NCI-H1105 treated with DMSO at 0.1 percent for 48 hours (cell line): ENCODE measurements at places on chromosomes 5 and 9.

DNA sequence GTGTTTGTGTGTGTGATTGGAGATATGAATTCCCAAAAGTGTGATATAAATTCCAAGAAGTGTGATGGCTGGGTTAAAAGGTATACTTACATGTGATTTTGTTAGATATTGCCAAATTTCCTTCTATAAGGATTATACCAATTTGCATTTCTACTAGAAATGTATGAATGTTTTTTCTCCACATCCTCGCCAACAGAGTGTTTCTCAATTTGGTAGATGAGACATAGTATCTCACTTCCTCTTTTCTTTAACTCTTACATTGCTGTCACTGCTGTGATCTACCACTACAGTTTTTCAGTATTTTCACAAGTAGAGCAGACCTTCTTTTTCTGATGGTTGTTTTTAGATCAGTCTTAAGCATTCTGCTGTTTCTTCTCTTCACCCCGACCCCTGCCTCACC, 111.3 kb downstream of the FER start:
- DNase-seq = no peak

DNA sequence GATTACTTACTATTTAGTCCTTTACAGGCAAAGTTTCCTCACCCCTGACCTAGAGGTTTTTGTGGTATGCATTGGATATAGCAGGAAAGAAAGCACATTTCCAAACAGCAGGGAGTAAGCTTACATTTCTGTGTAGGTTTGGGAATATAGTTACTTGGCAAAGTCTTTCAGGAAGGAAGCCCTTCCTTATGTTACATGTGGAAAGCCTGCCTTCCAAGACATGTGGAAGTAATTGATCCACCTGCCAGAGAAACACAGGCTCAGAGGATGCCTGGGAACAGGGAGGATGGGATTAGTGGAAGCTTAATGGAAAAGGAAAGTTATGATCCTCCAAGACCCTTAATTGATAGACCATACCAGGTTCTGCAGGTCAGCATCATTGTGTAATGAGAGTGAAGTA, 87.3 kb upstream of the PPP1R2B start:
- DNase-seq = no peak

GRCh38 chr5:75509546-75509945, 1.9 kb downstream of the CERT1 start:
- DNase-seq = no peak

DNA sequence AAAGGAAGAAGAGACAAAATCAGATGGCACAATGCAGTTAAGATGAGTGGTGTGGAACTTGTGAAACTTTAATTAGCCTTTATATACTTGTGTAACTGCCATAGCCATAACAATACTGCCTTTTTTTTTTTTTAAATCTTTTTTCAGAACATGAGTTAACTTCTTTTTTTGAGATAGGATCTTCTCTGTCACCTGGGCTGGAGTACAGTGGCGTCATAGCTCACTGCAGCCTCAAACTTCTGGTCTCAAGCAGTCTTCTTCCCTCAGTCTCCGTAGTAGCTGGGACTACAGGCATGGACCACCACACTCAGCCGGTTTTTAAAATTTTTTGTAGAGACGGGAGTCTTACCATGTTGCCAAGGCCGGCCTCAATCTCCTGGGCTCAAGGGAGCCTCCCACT, 37.2 kb downstream of the GPBP1 start:
- no peak for DNase-seq

GRCh38 chr5:126445502-126446174, 22.4 kb downstream of the GRAMD2B start:
- DNase-seq = no peak

DNA sequence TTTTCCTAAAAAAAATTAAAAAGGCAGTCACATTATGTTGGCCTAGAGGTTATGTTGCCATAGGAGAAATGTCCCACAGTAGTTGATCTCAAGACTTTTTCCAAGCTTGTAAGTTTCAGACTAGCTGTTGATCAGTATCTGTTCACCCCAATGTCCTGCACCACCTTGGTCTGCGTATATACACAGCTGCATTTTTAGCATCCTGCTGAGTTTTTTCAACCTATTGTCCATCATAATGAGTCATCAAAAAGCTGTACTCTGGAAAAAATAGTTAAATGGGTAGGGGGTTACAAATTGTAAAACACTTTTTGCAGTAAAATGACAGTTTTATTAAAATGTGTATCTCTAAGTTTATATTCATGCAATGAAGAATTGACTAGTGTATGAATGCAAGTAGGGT, 53.2 kb upstream of the TMEM171 start:
- DNase-seq = no peak

- DNase-seq = no peak
Observed at GRCh38 chr5:91219091-91219802, 163.9 kb downstream of the ARRDC3 start.

DNA sequence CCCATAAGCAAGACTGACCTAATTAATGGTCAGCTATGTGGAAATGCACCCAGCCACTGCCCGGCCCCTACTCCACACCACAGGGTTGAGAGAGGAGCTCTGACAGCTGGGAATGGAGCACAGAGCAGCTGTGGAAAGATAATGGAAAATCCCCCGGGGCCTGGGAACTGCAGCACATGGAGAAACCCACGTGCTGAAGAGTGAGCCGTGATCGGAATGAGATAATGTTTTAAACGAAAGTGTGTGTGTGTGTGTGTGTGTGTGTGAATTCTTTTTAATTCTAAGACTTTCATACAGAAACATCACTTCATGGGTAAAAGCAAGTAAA, 13.1 kb upstream of the SLC12A7 start:
- no peak for DNase-seq

GRCh38 chr9:134307674-134308638, 18.3 kb upstream of the RXRA start:
- DNase-seq = no peak

DNA sequence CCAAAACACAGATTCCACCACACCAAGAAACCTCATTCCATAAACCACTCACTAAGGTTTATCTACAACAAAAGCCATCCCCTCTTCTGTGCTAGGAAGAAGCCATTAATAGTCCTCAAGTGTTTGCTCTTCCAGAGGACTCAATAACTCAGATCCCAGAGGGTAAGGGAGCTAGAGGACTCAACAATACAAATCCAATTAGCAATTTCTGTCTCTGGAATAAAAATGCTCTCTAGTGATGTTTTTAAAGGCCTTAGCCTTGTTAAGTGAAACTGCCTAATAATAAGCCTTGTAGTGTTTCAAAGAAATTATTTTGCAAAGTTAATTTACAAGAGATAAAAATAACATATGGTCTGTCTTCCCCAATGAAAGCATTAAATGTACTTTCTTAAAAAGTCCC, 942.4 kb downstream of the CDH12 start:
- peak; percentile 89 for DNase-seq

DNA sequence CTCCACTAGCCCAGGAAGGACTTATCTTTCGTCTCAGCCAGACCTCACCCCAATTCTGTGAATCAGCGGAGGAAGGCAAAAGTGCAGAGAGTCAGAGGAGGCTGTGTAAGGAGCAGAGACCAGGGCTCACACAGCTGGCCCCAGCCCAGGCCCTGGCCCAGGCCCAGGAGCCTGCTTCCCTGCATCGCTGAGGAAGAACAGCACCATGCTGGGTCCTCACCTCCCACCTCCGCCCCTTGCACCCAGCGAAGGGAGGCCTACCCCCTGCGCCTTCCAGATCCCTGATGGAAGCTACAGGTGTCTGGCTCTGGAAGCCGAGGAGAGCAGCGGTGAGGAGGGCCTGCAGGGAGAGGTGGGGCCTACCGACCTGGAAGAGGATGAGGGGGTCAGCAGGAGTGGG, 22.3 kb upstream of the SYNPO start:
- DNase-seq = no peak

- DNase-seq = no peak
Observed at GRCh38 chr9:111873901-111874300, 22.7 kb upstream of the UGCG start.

- DNase-seq = no peak
Observed at GRCh38 chr9:129649726-129650679, 8.1 kb upstream of the ASB6 start.

DNA sequence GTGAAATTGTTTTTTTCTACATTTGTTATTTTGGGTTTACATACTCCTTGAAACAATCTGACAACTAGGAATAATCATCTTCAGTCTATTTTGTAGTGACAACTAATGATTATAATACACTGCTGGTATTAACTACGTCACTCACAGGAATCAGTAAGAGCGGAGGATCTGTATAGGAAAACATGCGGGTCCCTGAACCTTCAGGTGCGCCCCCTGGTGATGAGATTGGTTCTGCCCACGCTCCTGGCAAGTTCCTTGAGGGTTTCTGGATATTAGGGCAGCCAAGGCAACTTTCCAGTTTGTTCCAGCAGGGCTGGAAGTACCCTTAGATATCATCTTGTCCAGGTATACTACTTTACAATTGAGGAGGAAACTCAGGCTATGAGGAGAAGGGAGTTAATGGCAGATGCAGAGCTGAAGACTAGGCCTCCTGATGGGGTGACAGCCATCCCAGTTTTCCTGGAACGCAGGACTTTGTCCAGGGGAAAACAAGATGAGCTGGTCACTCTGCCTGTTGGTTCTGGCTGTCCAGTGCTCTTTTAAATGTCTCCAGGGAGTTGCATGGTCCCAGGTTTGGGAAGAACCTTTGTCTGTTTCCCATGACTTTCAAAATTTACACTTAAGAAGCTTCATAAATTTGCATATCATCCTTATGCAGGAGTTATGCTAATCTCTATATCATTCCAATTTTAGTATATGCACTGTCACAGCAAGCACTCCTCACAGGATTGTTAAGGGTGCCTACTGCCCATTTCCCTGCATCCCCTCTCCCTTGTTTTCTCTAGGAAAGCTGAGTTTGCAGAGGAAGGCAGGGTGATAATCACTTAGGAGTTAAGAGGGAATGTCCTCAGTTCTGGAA, 14.9 kb upstream of the WNT8A start:
- peak; percentile 32 for DNase-seq

GRCh38 chr5:3893975-3894374, 298.3 kb downstream of the IRX1 start:
- DNase-seq = no peak

GRCh38 chr5:99879791-99880511, 655.2 kb upstream of the FAM174A start:
- no peak for DNase-seq

- no peak for DNase-seq
Observed at GRCh38 chr5:43357067-43357466, 43.9 kb upstream of the HMGCS1 start.

GRCh38 chr9:119368681-119369581, at the start of gene BRINP1:
Gene BRINP1, minus strand, starts transcription at chr9:119369435. Its CDS starts 56,080 bp downstream, at chr9:119313355.
- DNase-seq = peak; percentile 30

DNA sequence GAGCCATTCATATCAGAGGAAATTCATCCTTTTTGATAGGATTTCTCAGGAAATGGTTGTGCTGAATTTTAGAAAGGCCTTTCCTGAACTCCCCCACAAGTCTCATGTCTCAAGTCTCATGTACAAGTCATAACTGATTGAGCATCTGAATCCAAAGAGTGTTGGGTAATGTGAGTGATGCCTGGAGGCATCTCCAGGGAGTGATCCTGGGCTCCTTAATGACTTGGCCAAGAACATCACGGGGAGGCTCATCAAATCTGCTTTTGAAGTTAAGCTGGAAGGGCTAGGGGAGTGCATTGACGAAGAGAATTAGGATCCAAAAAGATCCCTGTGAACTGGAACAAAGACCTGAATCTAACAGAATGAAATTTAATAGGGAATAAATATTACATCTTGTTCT, 79.2 kb downstream of the MAST4 start:
- no peak for DNase-seq

DNA sequence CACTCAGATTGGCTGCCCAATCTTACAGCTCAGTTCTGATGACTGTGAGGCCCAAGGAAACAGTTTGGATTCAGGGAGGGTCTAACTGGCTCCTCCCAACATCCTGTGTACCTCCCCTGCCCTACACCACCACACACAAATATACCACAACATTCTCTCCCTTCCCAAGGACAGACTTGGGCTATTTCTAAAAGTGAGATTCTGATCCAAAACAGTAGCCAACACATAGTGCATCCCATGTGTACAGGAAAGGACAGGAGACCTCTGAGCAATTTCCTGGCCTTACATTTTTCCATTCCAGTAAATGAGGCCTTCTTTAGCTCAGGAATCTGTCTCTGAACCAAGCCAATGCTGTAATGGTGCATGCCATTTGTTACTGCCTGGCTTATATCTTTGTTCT, 20.8 kb downstream of the ZNF366 start:
- DNase-seq = no peak

GRCh38 chr5:97094579-97095317, 47.7 kb downstream of the LIX1 start:
- no peak for DNase-seq

GRCh38 chr9:119280740-119281485, 88.3 kb downstream of the BRINP1 start:
- no peak for DNase-seq

- DNase-seq = no peak
Observed at GRCh38 chr9:14089051-14089803, 224.7 kb downstream of the NFIB start.

DNA sequence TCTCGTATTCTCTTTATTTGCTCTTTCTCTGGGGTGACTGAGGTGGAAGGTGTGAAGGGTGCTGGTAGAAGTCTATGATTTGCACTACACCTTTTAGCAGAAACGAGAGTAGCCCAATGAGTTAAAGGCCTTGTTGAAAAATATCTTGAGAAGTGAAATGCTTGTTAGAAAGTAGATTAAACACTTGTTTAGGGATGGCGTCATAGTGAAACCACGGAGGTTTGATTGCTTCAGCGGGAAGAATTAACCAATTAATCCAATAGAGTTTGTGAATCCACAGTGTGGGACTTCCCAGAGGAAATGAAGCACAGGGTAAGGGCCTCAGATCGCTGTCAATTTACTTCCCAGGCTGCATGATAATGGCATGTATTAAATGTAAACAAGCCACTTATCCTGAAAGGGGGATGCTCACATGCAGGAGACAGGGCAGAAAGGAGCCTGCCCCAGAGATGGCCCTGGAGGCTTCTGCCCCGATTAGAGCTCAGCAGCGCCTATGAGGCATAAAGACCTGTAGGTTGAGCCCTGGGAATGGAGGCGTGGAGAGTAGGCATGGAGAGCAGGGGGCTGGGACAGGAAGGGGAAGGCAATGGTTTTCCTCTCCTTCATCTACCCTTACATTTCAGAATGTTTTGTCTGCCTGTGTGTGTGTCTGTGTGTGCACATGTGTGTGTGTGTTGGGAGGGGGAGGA, 1.5 kb downstream of the FAM170A start:
- DNase-seq = no peak

DNA sequence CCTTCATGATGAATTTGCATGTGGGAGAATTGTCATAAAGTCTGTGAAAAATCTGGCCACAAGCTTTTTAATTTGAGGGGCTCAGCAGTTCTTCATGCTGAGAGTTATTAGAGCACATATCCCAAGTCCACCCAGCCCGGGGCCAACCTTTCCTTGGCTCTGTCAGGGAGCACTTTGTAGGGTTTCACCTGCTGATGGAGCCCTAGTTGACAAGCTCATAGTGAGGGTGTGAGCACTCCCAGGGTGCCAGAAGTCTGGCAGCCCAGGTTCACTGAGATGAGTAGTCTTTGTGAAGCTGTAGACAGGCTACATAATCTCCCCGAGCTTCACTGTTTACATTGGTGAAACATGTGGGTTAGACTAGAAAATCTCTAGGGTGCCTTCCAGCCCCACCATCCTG, 97.2 kb upstream of the NREP start:
- no peak for DNase-seq

- DNase-seq = no peak
Observed at GRCh38 chr5:64183956-64184355, 18.3 kb downstream of the RNF180 start.
